Bronchial smooth muscle cell (primary cell): ENCODE measurements at places on chromosomes 4 and X. TPM values are rescaled to one million over a fixed set of nuclear protein-coding genes. Genes with fewer than 3 reads are reported as not detected.

Gene POLR2B
- 98.0 and 107 TPM in 2 replicates for total RNA-seq

Gene GAGE2A
- total RNA-seq: not detected in 2 replicates

Gene HPGDS
- total RNA-seq: not detected in 2 replicates

Gene SPP1
- 0.09 and 0.47 TPM in 2 replicates for total RNA-seq

Gene CLTRN
- 0.26 and 0.32 TPM in 2 replicates for total RNA-seq
